ENCODE measurements at places on chromosomes 5 and 9.

DNA sequence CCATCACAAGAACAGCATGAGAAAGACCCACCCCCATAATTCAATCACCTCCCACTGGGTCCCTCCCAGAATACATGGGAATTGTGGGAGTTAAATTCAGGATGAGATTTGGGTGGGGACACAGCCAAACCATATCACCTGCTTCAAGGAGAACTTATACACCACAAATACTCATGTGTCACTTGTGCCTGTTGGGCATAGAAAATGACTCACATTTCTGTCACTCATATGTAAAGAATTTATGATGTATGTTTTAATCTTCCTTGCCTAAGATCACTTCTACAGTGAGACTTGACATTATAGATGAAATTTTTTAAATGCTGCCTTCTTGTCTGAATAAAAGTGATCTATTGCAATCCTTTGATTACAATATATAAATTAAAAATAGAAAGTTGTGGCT, 23.0 kb upstream of the PRDM6 start:
- no peak for DNase-seq

- no peak for DNase-seq
These were observed 246.0 kb downstream of the ENC1 start for GRCh38 chr5:74394528-74394915.

- no peak for DNase-seq
These were observed 7.4 kb downstream of the CCDC187 start for GRCh38 chr9:136296434-136297015.

GRCh38 chr9:129777769-129778130, 24.9 kb upstream of the PTGES start:
- no peak for DNase-seq

GRCh38 chr9:13607481-13608441, 328.3 kb upstream of the MPDZ start:
- no peak for DNase-seq

DNA sequence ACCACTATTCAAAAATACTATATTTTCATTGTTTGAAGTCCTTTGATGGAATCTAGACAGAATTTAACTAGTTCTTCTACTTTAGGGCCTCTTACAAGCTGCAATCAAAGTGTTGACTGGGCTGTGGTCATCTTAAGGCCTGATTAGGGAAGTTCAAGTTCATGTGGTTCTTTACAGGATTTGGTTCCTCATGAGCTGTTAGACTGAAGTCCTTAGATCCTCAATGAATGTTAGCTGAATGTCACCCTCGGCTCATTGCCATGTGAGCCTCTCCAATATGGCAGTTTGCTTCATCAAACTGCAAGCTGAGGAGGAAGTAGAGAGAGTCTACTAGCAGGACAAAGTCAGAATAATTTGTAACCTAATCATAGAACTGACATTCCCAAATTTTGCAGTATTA, 135.1 kb downstream of the CSNK1G3 start:
- no peak for DNase-seq

- DNase-seq: no peak
These were observed 50.1 kb downstream of the AMBP start for GRCh38 chr9:114027863-114028465.

DNA sequence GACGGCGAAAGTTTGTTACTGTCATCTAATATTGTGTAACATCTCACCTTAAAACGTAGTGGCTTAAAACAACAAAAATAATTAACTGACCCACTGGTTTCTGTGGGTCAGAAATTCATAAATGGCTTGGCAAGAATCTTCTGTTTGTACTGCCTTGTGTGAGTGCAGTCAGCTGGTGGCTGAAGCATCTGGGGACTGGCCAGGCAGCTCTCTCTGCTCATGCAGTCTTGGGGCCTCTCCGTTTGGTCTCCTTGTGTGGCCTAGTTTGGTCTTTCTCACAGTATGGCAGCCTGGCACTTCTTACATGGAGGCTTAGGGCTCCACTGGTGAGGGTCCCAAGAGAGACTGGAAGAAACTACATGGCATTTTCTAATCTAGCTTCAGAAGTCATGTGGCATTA, 49.0 kb upstream of the CTXN3 start:
- DNase-seq: no peak

DNA sequence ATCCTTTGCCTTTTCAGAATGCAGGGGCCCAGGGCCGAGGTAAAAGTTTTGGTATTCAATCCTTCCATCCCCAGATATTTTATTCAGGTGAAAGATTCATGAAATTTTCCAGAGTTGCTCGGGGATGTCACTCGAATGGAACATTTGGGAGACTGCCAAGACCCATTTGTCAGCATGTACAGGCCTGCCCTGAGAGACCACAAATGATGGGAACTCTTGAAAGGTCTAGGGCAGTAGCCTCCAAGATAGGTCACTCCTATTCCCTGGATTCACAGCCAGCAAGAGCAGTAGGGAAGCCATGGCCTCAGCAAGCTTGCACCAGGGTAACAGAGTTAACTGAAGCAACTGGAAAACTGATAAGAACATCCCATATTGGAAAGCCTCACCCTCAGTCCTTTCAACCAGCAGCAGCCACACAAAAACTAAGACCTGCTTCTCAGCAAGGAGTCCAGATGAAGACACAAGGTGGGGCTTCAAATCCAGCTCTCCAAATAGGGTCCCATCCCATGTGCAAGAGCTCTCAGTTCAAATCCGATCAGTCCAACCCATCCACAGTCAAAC, 12.5 kb downstream of the CARD6 start:
- no peak for DNase-seq

- DNase-seq: no peak
These were observed 525.5 kb downstream of the NR2F1-AS1 start for GRCh38 chr5:93055561-93055960.

DNA sequence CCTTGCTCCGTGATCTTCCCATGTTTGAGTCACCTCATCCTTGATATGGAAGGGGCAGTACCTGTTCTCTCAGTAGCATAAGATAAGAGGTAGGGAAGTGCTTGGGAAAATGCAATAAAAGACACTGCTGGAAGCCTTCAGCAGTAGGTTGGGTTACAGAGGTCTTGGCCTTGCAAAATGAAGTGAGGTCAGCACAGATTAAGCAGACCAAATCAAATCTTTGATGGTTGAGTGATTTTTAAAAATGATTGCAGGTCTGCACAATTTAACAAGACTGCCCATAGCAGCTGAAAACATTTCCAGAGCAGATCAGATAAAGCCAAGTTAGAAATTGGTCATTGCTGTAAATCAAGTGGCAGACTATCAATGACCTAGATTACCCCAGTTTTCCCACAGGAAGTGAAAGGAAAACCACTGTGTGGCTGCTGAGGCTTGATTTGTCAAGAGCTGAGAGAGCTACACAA, 32.9 kb downstream of the PALM2AKAP2 start:
- no peak for DNase-seq

- no peak for DNase-seq
These were observed 208.0 kb downstream of the NR3C1 start for GRCh38 chr5:143195491-143195890.

DNA sequence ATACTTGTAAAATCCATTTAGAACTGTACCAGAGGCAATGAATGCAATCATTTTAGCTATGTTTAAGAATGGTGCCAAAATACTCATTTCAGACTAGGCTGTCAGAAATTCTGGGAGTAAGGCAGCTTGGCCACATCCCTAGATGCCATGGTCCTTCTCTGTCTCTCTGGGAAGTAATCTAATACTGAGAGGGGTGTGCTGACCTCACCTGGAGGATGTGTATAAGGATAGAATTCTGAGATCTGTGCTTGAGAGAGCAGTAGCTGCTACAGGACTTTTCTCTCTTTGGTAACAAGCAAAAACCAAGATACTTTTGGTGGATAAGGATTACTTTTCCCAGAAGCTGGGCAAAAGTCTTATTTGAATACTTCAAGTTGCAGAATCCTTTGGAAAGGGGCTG, 68.1 kb upstream of the MRPS30 start:
- DNase-seq: no peak

DNA sequence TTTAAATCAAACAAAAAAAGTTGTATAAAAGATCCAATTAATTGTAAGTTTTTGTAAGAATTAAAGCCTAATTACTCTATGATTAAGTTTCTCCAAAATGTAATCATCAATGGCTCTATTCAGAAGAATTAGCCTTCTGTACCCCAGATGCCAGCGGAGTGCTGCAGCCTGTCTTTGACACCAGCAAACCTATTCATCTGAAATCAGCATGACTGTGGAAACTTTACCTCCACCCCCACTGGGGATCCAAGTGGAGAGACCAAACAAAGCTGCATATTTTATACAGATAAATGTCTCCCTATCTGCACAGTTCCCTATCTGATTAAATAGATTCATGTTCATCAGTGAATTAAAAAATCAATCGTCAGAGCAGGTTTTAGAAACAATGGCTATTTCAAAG, 426.8 kb downstream of the KIAA0825 start:
- no peak for DNase-seq

- no peak for DNase-seq
These were observed 8.3 kb downstream of the ENTPD8 start for GRCh38 chr9:137432687-137433348.

Data from SIG-M5 (cell line).